ENCODE measurements at places on chromosomes 3 and 15. TPM values are rescaled to one million over a fixed set of nuclear protein-coding genes. Genes with fewer than 3 reads are reported as not detected.

JMJD7 gene
- 9.0 TPM for total RNA-seq

SLC12A8 gene
- 4.8 TPM for total RNA-seq

PODXL2 gene
- total RNA-seq, result 73.2 TPM

LHFPL4 gene
- not detected for total RNA-seq

MORC1 gene
- 0.11 TPM for total RNA-seq

LZTFL1 gene
- total RNA-seq, result 6.5 TPM

SHC4 gene
- 1.0 TPM for total RNA-seq

KCNAB1 gene
- 2.4 TPM for total RNA-seq

CX3CR1 gene
- total RNA-seq, result not detected

Data from HT1080 (cell line).